ENCODE measurements at places on chromosomes 1 and 21.

- DNase-seq: no peak
Observed at GRCh38 chr1:110164725-110165350, 14.5 kb downstream of the SLC6A17 start.

- no peak for DNase-seq
Observed at GRCh38 chr1:247060771-247061170, 17.8 kb downstream of the ZNF670 start.

GRCh38 chr1:60129911-60130310, 56.3 kb upstream of the C1orf87 start:
- DNase-seq: no peak

GRCh38 chr21:40422896-40423635, 423.9 kb downstream of the DSCAM start:
- no peak for DNase-seq

DNA sequence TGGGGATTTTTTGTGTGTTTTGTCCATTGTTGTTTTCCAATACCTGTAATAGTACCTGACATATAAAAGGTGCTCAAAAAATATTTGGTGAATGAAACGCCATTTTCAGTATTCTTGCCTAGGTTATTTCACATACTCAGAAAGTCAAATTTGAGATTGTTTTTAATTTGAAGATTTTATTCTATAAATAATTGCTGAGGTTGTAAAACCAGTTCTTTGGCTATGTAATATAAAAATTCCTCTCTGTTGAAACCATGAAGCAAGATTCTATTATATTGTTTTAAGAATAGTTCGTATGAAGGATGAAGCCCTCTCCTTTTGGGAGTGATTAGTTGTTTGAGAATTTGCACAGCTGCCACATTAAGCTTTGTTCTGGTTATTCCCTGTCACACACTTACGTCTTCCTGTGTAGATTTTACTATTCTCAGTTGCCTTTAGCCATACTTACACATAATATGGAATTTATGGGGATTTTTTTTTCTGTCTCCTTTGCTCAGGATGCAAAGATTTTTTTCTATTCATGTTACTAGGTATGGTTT, 60.2 kb upstream of the MPC2 start:
- DNase-seq: peak; percentile 4

- DNase-seq: no peak
Observed at GRCh38 chr1:53130878-53131589, 11.4 kb downstream of the SLC1A7 start.

DNA sequence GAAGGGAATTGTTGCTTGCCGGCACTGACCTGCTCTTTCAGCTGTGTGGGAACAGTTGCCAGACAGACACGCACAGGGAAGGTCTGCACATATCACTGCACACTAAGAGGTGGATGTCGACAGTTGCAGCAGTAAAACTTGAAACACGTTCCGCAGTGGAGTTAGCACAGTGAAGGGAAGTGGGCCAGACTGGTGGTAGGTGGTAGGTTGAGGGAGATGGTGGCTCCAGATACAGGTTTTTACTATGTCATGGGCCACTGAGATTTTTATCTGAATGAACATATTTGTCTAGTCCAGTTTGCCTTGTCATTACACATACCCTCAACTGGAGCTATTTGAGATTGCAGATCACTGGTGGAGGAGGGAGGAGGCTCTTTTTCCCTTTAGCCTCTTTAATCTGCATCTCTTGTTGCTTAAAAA, 13.5 kb downstream of the MRPS6 start:
- no peak for DNase-seq

GRCh38 chr1:11648039-11648438, 6.2 kb downstream of the FBXO2 start:
- DNase-seq: no peak

DNA sequence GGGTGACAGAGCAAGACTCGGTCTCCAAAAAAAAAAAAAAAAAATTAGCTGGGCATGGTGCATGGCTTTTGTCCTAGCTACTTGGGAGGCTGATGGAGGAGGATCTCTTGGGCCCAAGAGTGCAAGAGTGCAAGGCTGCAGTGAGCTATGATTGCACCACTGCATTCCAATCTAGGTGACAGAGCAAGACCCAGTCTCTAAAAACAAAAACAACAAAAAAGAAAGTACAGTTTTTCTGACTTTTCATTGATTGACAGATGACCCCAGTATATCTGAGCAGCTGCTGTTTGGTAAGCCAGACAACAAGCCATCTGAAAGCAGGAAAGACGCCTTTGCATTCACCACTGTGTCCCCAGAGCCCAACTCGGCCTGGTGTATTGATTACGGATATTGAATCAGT, 10.9 kb upstream of the DPT start:
- DNase-seq: no peak

- DNase-seq: peak; percentile 68
Observed at GRCh38 chr1:234934611-234935033, 194.0 kb downstream of the TOMM20 start.

DNA sequence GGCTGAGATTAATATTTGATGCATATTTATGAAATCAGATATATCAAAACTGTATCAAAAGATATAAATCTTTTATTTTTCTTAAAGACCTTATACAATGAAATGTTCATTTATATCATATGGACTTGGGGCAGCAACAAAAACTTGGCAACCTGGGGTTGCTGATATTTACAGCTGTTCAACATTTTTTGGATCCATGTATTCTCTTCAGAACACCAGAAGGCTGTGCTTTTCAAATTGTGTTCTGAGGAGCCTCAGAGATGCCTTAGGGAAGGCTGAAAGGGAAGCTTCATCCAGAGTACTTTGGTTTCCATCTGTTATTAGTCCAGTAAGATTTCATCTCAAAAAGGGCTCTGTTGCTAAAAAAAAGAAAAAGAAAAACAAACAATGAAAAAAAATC, 94.8 kb downstream of the DISC1 start:
- DNase-seq: no peak

All from epithelial cell of esophagus (primary cell).